ENCODE measurements at places on chromosomes 6 and 20.

GRCh38 chr6:135680964-135681913 is 170.3 kb upstream of the PDE7B start:
- no peak for DNase-seq

- no peak for DNase-seq
Measured at GRCh38 chr6:143614235-143614634, 63.5 kb upstream of the PHACTR2 start.

- no peak for DNase-seq
Measured at GRCh38 chr6:109686566-109687265, 4.3 kb downstream of the AK9 start.

GRCh38 chr6:89433252-89434149 is 549 bp downstream of the ANKRD6 start:
- DNase-seq, result peak; percentile 26

- DNase-seq, result no peak
Measured at GRCh38 chr6:36147294-36147693, 17.0 kb downstream of the MAPK13 start.

DNA sequence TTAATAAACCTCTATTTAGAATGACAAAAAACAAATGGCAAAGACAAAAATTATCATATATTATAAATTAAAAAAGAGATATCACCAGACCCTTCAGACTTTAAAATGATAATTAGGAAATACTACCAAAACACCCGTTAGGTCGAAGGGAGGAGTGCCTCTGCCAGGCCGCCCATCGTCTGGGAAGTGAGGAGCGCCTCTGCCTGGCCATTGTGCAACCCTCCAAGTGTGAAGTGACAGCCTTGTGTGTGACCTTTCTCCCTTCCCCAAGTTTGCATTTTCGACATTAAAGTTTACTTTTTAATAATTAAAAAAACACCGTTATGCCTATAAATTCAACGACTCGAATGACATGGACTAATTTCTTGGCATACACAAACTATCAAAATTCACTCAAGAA is 64.5 kb upstream of the TASP1 start:
- no peak for DNase-seq

- DNase-seq, result no peak
Measured at GRCh38 chr6:46989398-46989797, 52.7 kb downstream of the ADGRF1 start.

GRCh38 chr6:11232770-11233626 is 530 bp upstream of the NEDD9 start:
- DNase-seq, result no peak

DNA sequence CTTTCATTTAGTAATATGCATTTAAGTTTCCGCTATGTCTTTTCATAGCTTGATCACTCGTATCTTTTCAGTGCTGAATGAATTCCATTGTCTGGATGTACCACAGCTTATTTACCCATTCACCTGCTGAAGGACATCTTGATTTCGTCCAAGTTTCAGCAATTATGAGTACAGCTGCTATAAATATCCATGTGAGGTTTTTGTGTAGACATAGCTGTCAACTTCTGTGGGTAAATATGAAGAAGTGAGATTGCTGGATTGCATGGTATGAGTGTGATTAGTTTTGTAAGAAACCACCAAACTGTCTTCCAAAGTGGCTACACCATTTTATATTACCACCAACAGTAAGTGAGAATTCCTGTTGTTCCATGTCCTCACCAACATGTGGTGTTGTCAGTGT is 79.2 kb upstream of the STMND1 start:
- DNase-seq, result no peak

DNA sequence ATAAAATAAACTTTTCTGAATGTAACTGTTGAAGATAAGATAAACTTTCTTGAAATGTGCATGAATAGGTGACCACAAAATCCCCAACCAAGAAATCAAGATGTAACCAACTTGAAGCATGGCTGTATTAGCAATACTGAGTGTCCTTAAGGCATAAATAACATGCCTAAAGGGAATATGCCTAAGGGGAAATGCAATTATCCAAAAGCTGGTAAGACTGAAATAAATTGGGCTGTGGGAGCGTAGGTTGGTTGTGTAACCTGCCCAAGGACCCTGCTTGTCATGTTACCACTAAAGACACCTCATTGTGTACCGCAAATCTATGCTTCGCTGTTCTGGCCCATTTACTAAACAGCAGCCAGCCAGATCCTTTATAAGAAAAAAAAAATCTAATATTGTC is 200.8 kb upstream of the PDE10A start:
- no peak for DNase-seq

- DNase-seq, result no peak
Measured at GRCh38 chr6:148593813-148594170, 153.0 kb upstream of the UST start.

DNA sequence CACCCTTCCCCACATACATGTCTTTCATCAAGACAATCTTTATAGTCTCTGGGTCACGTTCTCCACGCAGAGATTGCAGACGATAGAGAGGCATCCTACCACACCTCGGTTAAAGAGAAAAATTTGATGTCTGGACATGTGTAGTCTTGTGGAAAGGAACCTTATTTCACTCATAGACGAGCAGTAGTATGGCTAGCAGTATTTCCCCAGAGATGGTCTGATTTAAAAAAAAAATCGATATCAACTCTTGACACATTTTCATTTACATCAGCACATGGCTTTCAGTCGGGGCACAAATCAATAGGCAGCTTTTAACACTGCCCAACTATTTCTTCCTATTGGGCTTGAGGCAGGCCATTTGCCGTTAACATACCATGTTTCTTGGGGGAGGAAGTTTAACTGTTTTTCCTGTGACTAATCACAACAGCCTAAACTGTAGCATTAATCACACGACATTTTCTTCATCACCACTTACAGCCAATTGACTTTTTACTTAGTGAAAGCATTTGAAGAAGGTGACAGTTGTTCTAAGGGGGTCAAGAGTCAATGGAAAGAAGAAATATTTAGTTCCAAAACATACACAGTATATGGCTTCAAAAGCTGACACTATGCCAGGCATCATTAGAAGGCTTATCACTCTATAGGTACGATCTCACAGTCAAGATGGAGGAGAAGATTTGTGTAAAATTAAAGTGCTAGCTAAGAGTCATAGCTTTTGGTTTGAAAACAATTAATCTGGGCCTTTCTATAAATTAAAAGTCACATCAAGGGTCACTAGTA is 129.5 kb upstream of the HDAC2 start:
- DNase-seq, result no peak

GRCh38 chr6:50602292-50602691 is 111.0 kb upstream of the TFAP2D start:
- DNase-seq, result peak; percentile 36

GRCh38 chr20:37886851-37887297 is 16.1 kb upstream of the VSTM2L start:
- DNase-seq, result peak; percentile 29

DNA sequence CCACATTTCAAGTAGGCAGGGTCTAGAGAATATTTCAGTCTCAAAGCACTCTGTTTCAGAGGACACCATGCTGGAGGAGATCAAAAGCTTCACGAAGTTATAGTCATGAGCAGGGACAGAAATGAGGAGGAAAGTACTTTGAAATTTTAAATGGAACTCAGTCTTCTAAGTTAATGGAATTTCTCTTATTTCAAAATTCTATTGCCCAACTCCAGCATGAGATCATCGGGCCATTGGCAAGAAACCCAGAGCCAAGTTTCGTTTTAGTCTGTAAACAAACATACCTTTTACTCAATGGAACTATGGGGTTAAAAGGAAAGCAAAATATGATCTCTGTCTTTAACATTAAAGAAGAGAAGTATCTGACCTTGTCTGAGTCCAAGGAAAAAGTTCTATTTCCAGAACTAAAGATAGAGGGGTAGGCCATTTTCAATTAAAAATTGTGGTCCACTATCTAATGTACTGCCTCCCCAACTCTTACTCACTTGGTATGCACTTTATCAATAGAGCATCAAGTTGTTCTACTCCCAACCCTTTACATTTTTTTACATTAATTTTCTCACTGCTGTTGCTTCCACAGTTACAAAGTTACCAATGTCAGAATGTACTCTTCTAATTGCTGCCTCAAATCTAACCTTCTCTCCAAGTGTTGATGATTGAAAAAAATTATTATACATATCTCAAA is 235.3 kb upstream of the NRSN1 start:
- no peak for DNase-seq

- DNase-seq, result peak; percentile 46
Measured at GRCh38 chr6:36769676-36770499, 69.4 kb downstream of the CPNE5 start.

GRCh38 chr6:54817834-54818233 is 28.7 kb upstream of the FAM83B start:
- no peak for DNase-seq

DNA sequence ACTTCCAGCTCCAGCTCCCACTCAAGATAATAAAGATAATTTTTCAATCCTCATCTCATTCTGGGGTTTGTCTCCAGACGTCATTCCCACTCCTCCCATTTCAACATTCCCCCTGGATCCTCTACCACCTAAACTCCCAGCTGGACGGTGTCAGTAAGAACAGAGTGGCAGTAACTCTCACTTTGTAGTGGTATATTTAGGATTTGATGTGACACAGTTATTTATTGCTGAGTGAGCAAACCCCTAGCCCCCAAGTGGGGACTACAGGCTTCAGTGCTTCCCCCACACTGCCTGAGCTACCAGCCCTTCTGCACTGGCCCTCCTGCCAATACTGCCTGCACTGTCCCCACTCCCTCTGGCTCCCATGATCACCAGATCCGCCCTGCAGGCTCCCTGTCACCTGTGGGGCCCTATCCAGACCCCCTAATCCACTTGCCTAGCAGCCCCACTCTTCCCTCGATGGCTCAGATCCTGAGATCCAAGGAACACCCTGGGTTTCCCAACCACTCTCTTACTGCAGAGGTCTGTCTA is 2.4 kb downstream of the C6orf47 start:
- no peak for DNase-seq

DNA sequence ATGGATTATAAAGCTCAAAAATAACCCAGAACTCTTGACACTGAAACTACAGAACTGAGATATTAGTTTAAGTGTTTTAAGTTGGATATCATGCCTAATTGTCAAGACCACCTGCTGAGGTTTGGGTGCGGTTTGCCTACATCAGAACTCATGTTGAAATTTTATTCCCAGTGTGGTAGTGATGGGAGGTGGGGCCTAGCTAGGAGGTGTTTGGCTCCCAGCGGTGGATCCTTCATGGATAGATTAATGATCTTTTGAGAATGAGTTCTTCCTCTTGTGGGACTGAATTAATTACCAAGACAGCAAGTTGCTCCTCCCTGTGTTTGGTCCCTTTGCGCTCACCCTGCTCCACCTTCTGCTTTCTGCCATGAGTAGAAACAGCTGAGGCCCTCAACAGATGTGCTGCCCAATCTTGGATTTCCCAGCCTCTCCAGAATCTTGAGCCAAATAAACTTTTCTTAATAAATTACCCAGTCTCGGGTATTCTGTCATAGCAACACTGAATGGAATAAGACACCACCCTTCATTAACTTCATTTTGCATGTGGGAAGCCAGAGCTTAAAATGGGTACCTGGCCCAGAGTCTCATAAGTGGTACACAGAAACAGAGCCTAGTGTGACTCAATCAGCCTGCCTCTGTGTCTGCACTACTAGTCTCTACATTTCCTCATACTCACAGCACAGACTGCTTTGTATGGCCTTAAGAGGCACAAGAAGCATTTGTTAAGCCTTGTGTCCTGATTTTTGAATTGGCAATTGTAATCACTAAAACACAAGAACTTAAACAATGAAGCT is 158.4 kb downstream of the IBTK start:
- no peak for DNase-seq

All from hematopoietic multipotent progenitor cell treated with erythropoietin and hydrocortisone succinate and interleukin-3 and kit ligand, for 8 days (in vitro differentiated cells).